Activated effector memory CD4-positive, alpha-beta T cell treated with Interleukin-2 at 50 U/mL for 16 hours (primary cell): ENCODE measurements at places on chromosomes 5 and 9.
A peak's percentile ranks its signal among the peaks of the same experiment; 100 is the strongest.

- no peak for DNase-seq
Observed at GRCh38 chr5:181130832-181131496, at the start of gene OR2V1. Gene OR2V1 (minus strand): TSS chr5:181131169. CDS start chr5:181125304, 5,865 bp downstream.

DNA sequence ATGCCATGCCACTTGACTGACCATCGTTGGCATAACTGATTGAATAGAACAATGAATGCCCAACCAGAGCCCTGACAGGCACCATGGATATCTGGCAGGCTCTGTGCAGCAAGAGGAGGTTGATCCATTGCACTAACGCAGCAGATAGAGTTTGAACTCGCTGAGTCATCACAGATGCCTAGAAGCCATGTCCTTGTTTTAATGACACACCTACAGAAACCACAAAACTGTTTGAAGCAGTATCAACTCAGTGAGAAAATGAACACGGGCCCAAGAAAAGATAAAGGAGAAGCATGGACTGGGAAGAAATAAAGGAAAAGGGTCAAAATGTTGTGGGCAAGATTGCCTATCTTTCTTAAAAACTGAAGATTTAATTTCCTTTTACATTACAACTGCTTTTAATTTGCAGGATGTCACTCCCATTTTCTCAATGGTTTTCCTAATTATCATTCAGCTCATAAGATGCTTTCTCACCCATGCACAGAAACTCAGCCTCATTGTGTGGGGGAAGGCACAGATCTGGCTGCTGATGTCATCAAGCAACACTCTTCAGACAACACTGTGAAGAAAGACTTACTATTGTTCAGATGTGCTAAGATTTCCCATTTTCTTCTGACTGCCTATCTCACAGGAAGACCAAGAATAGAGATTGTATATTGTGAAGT lies 129.0 kb downstream of the PIK3R1 start:
- DNase-seq = no peak

GRCh38 chr9:97615439-97616072 lies 17.6 kb downstream of the TSTD2 start:
- peak; percentile 12 for DNase-seq

DNA sequence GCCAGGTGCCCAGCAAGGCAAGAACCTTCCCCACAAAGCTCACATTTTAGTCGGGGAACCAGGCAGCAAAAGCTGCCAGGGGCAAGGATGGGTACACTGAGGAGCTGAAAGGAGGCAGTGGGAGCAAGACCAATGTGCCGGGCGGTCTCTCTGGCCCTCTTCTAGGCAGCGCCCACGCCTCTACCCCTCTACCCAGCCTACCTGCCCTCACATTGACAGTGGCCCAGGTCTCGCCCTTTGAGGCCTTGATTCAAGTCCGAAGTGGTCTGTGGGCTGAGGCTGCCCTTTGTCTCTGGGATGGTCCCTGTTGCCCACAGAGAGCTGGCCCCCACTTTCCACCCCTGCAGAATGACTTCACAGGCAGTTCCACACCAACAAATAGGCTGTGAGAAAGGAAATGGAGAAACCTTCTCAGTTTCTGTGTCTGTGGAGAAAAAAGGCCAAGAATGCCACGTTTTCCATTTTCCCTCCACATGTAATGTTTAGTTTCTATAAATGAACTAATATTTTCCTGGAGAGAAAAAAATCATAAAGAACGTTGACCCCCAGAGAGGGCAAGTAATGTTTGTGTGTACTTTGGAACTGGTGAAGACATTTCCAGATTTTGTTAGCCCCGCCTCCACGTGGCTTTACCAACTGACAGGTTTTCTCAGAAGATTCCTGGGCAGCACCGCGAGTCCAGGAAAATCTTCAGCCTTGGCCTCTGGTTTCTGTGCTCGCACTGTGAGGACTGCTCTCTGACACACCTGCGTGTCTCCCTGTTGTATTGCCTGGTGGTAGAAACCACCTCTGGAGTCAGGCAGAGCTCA lies 57.4 kb upstream of the ANGPTL2 start:
- no peak for DNase-seq

- no peak for DNase-seq
Observed at GRCh38 chr5:82360022-82360421, 81.9 kb upstream of the RPS23 start.

DNA sequence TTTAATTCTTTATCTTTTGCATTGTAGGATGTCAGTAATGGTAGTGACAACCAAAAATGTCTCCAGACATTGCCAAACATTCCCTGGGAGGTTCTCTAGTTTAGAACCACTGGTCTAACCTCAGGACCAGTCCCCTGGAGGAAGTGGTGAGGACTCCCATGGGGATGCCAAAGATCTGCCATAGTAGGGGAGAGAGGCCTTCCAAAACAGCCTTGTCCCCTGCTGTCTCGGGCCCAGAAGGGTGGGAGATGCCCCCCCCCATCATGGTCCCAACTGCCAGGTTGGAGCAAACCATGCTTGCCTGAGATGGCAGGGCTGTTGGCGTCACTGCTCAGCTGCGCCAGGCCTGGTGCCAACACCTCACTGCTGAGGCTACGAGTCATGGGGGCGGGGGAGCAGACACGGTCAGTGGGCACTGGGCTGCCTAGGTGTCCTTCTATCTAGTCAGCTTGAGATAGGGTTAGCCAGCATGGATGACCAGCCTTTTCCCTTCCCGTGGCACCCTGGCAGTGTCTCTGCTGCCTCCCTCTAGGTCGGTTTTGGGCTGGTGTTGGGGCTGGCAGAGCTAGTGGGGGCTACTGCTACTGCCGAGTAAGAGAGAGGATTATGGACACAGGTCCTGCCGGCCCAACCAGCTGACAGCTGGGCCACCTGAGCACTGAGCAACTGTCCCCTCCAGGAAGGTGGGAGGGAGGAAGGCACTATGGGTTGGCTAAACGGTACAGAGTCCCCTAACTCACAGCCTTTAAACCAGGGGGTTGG lies 8.3 kb upstream of the CXXC5 start:
- no peak for DNase-seq

- no peak for DNase-seq
Observed at GRCh38 chr9:18566121-18566520, 92.2 kb downstream of the ADAMTSL1 start.

DNA sequence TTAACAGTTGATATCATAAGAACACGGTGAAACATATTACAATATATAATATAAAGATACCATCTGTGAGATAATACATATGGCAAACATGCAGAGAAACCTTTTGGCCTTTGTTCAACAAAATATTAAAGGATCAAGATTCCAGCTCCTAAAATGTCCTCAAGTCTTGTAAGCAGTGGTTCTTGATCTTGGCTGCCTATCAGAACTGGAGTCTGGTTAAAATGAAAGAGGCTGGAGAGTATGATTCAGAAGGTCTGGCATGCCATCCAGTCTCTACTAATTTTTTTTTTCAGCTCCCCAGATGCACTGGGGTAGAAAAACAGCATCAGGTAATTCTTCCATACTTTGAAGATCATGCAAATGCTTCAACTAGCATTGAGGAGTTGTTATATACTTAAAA lies 83.2 kb downstream of the TNC start:
- DNase-seq = no peak

GRCh38 chr5:156477196-156477595 lies 150.2 kb downstream of the SGCD start:
- no peak for DNase-seq

DNA sequence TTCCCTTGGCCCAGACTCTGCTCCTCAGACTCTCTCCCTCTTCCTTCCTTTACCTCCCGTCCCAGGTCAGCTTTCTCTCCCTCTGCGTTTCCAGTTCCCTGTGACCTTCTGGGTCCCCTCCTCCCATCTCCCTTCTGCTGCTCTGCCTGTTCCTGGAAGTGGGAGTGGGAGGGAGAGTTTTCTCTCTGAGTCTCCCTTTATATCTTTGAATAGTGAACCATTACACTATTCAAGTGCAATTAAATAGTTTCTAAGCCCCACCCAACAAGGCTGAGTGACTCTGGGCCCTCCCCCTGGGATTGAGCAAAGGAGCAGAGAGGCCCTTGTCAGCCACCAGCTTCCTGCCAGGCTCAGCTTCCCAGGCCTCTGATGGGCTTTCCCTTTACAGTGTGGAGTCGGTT lies 34.8 kb downstream of the THBS4 start:
- no peak for DNase-seq

GRCh38 chr5:88772831-88773230 lies 110.2 kb downstream of the MEF2C start:
- DNase-seq = no peak

DNA sequence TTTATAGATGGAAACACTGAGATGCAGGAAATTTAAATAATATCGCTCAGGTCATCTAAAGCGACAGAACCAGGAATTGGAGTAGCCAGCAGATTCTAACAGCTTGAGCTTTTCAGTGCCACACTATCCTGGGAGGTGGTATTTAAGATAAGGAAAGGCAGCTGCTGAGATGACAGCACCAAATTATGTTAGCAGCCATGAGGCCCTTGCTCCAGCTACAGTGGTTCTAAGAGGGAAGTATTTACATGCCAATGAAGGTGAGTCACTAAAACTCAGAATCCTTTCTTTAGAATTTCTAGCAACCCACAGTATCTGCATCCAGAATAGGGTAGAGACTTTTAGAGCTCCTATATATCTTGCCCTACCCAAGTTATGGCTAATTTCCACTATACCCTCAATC lies 127.0 kb upstream of the VLDLR start:
- DNase-seq = no peak

GRCh38 chr5:59161221-59162105 lies 578.6 kb downstream of the RAB3C start:
- DNase-seq = no peak

DNA sequence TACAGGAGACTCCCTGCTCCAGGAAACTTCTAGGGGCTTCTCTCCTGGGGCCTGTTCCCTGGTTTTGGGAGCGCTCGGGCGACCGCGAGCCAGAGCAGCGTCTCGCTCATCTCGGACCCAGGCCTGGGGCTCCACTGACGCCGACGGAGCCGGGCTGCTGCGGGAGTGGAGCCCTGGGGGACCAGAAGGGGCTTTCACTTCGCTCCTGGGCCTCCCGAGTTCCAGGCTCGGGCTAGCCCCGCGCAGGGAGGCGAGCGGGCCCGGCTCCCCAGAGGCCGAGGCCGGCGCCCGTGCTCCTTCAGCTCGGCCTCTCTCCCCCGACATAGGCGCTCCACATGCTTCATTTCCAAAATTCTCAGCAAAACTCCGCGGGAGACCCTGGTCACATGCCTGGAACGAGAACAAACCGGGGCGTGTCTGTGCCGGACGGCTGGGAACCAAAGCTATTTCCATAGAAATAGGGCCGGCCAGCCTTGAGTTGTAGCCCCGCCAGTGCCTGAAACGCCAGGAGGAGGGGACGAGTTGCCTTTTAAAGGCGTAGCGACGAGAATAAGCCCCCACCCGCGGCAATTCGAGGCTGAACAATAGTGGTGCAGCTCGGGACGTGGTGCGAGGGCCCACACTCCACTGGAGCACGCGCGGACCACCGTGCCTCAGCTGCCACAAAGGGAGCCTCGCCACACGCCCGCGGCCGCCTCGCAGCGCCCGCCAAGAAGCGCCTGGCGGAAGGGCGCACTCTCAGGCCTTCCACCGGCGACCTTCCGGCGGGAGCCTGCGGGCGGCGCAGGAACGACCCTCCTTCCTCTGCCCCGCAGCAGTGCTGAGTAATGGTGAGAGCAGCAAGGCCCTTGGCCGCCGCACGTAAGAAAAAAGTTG lies 1.1 kb upstream of the G3BP1 start:
- no peak for DNase-seq

DNA sequence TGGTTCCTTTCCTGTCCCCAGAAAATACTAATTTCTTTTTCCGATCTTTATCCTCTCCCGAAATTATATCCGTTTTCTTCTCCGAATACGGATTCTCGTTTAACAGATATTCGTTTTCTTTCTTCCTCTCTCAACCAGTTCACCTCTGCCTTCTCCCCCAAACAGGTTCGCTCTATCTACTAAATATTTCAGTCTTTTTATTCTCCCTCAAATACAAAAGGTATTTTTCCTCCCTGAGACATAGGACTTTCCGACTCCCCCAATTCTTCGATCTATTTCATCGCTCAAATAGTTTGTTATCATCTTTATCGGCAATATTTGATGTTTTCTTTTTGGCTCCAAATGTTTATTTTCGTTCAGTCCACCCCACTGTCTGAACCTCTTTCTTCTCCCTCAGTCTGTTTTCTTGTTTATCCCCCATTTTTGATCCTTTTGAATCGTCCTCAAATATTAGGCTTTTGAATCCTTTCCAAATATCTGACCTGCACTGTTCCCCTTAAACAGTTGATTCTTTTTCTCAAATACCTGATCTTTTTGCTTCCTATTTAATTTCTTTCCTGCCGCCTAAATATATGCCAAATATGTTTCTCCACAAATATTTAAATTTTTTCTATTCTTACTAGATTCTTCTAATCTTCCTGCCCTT lies 4.4 kb downstream of the PITX1 start:
- no peak for DNase-seq

DNA sequence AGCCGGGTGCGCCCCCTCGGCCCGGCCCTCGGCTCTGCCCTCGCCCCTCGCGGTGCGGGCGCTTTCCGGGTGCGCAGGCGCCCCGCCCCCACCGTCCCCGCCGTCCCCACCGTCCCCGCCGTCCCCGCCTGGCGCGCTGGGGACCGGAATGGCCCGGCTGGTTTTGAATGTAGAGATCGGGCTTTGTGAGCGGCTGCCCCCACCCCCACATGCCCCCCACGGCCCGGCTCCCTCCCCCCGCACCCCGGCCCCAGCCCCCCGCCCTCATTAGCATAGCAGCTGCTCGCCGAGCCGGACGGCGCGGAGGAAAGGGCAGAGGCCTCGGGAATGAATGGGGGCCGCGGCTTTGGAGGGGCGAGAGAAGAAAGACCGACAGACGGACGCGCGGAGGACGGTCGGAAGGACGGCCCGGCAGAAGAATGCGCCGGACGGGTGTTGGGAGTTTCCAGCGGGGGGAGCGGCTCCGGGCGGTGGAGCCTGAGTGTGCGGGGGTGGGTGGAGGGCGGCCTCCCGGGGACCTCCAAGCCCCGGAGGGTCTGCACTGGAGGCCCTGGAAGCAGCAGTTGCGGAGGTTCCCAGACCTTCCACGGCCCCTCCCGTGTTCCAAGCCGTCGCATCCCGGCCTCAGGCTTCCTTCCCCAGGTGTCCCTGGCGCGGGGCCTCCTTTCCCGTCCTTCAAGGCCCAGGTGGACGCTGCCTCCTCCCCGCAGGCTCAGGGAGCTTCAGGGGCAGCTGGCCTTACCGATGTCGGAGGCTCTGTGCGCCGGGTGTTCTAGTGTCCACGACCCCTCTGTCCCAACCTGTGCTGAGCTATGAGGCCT lies 6.0 kb downstream of the NRARP start:
- no peak for DNase-seq

- no peak for DNase-seq
Observed at GRCh38 chr9:96038271-96038670, 162.8 kb downstream of the ERCC6L2 start.

DNA sequence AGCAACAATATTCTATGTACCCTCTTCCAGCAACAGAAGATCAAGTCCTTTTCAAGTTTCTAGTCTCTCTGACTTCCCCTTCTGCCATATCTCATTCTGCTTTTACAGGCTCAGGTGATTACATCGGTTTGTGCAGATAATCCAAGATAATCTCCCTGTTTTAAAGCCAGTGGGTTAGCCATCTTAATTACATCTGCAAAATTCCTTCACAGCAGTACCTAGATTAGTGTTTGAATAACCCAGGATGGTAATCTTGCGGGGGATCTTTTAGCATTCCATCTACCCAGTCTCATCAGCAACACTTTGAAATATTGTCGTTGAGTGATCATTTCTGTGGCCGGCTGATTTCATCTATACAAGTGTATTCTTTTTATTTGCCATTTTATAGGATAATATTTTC lies 130.2 kb downstream of the GHR start:
- DNase-seq = no peak

- no peak for DNase-seq
Observed at GRCh38 chr9:136009516-136009915, 48.3 kb upstream of the UBAC1 start.

GRCh38 chr9:89278997-89279739 lies 31.8 kb upstream of the CKS2 start:
- no peak for DNase-seq

- DNase-seq = no peak
Observed at GRCh38 chr5:118891252-118891651, 97.1 kb downstream of the DTWD2 start.
